Stimulated activated CD4-positive, alpha-beta T cell treated with anti-CD3 and anti-CD28 coated beads, Interleukin-12 subunit alpha, Interleukin-12 subunit beta, amount 100 ng/mL, for 4 hours (primary cell): ENCODE measurements at places on chromosomes 1 and 21.

GRCh38 chr1:226985839-226986463 is 45.9 kb downstream of the COQ8A start:
- no peak for DNase-seq

DNA sequence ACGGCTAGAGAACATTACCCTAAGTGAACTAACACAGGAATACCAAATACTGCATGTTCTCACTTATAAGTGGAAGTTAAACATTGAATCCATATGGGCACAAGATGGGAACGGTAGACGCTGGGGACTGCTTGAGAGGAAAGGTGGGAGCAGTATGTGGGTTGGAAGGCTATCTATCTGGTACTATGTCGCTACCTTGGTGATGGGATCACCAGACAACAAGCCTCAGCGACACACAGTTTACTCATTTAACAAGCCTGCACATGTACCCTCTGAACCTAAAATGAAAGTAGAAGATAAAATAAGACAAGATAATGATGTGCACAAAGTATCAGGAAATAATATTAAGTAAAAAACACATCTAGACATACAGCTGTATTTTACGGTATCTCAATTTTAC is 819 bp downstream of the PYHIN1 start:
- DNase-seq: no peak

DNA sequence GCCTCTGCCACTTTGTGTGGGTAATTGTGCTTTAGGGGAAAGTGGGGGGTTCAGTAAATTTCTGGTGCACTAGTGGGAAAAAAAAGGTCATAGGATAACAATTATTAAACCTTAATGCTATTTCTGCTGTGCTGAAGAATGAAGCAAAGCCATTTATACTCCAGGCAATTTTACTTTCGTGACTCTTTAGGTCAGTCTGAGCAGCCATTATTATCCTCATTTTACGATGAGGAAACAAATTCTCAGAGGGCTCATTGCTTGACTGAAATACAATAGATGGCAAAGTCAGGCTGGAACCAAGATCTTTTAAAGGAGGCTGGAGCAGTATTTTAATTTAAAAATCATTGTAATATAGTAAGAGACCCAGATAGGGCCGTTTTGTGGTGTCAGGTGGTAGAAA is 248.0 kb downstream of the GREM2 start:
- no peak for DNase-seq

GRCh38 chr21:25578056-25578961 is 29.0 kb downstream of the MRPL39 start:
- DNase-seq: peak; percentile 67

DNA sequence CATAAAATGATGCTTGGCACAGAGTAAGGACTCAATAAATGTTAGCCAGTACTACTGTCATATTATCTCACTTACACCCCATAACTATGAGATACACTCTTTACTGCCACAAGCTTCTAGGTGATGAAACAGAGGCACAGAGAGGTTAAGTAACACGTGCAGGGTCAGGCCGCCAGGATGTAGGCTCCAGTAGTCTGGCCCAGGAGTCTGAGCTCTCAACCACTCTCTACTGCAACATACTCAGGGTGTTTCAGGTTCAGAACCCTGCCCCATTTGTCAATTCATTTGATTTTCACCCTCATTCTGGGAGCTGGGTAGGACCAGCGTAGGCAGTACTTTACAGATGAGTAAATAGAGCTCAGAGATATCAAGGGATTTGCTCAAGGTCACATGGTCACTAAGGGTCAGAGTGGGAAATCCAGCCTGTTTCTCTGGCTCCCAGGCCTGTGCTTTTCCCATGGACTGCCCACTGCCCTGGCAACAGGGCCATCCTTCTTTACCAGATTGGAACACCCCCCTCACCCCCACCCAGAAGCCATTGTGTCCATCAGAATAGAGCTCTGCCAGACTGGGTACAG is 21.2 kb downstream of the IQGAP3 start:
- no peak for DNase-seq

DNA sequence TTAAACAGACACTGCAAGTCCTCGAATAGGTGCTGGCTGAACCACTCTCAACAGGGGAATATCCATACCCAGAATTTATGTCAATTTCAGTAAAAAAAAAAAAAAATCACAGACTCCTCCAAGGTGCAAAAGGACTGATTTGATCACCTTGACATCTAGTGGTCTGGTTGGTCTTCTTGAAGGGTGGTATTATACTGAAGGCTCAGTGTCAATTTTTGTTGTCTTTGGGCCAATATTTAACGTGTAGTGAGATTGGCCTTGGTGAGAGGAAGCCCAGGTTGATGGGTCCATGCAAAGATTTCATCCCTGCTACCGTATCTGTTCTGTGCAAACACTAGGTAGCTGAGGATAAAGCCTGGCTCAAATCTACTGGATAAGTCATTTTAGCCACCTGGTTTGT is 4.0 kb upstream of the GBP5 start:
- DNase-seq: no peak

- DNase-seq: no peak
Observed at GRCh38 chr1:228794173-228794572, 58.9 kb downstream of the RHOU start.

GRCh38 chr21:40902993-40903392 is 56.0 kb upstream of the DSCAM start:
- no peak for DNase-seq

DNA sequence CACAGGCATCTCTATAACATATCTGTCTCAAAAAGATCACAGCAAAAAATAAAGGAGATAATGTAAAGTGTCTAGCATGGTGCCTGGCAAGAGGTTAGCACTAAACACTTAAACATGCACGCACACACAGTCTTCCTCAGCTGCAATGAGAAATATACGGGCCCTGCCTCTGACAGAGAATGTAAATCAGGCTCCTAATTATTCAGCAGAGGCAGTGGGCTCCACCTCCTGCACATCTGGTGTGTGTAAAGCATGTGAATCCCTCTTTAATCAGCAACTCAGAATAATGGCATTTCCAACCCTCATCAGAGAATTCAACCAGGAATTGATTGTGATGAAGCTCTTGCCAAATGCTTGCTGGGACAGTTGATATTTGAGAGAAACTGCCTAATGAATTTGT is 85.6 kb upstream of the KCNA3 start:
- no peak for DNase-seq

DNA sequence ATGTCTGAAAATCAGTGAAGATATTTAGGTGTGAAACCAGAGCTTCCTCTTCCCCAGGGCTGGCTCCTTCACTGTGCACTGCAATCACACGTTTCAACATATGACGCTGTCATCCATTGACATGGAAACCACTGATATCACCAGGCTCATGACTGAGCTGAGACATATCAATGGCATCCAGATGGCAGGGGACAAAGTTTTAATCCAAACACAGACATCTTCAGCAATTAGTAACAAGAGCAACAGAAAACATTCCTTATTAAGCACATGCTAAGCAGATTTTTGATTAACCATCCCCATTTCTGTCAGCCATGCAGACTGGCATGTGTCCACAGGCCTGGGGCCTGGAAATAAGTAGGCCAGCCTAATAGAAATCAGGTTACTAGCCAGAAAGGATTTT is 108.0 kb upstream of the ADAR start:
- DNase-seq: no peak

DNA sequence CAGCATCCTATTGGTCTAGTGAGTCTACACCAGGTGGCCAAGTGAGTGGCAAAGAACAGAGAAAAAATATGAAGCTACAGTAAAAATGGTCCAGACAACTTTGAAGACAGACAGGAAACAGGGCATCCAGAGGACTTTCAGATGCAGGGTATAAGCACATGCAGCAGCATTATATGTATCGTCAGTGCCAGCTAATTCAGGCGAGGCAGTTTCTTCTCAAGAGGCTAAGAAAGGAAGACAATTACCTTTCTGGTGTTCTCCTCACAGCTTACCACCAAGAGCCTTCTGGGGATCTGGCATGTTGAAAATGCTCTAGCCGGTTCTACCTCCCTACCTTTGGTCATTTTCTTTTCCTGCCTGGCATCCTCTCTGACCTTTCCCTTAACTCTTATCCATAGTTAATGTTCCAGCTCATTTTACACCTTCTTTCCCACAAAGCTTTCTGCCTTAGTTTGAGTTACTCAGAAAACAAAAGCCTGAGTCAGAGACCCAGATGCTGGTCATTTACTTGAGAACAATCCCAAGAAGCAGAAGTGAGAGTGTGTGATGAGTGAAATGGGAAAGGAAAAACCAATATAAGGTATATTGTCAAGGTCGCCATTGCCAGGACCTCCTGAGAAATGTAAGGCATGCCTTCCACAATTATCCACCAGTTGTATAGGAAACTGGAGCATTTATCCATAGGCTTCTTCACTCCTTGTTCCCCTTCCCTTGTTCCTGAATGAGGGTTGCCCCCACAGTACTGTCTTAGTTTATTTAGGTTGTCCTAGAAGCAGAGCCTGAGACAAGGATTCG is 444.1 kb downstream of the PLPP3 start:
- DNase-seq: no peak

- DNase-seq: peak; percentile 24
Observed at GRCh38 chr1:39683591-39684312, 7.5 kb downstream of the HPCAL4 start.

GRCh38 chr1:56525489-56526041 is 53.8 kb downstream of the PLPP3 start:
- DNase-seq: no peak

GRCh38 chr1:153550398-153550758 is 1.3 kb upstream of the S100A3 start:
- no peak for DNase-seq

DNA sequence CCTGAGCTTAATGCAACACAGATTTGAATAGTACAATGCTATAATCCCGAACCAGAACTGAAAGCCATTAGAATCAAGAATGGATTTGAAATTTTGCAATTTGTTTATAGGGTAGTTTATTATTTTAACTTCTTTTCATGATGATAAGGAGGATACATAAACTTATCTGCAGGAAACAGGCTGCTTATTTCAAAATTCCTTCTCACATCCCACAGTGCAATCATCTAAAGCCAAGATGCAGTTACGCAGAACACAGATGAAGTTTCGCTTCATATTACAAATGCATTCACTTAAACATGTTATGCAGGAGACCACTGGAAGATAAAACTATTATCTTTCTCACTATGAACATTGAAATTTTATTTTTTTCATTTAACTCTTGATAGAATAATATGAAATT is 1019.6 kb downstream of the PLA2G4A start:
- no peak for DNase-seq

GRCh38 chr1:223500560-223501425 is 107.6 kb downstream of the CCDC185 start:
- no peak for DNase-seq

DNA sequence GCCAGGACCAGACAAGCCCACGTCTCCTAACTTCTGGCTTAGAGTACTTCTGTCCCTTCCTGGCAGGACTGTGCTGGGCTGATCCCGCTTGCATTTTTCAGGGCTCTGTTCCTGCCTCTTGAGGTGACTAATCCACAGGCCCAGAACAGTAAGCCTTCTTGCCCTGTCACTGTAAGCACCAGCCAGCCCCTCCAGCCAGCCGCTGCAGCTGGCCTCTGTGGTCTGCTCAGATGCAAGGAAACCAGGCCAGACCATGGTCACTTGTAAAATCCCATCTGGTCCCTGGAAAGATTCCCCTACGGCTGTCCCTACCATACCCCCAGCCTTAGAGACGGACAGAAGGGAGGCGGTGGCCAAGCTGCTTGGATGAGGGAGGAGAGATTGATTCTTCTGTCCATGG is 74.2 kb downstream of the KIRREL1 start:
- DNase-seq: no peak

GRCh38 chr1:158289811-158290210 is at the start of gene CD1C:
TSS of gene CD1C (plus strand) at chr1:158289923. CDS start at chr1:158290065, 142 bp downstream.
- no peak for DNase-seq

DNA sequence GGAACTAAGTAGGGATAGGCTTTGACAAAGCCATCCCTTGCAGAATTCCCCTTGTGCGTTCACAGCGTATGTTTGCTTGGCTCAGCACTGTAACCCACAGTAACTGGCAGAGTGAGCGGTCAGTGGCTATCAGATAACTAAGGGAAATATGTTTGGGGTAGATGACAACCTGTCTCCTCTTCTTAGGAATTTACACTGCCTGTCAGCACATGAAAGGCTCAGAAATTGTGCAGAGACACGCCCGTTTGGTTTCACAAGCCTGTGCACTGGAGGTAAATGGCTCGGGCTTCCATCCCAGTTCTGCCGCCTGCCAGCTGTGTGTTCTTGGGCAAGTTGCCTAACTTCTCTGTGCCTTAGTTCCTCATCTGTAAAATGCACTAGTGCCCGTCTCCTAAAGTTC is 101.2 kb downstream of the PRDM2 start:
- no peak for DNase-seq

GRCh38 chr1:224149709-224150108 is 33.3 kb upstream of the DEGS1 start:
- DNase-seq: no peak

DNA sequence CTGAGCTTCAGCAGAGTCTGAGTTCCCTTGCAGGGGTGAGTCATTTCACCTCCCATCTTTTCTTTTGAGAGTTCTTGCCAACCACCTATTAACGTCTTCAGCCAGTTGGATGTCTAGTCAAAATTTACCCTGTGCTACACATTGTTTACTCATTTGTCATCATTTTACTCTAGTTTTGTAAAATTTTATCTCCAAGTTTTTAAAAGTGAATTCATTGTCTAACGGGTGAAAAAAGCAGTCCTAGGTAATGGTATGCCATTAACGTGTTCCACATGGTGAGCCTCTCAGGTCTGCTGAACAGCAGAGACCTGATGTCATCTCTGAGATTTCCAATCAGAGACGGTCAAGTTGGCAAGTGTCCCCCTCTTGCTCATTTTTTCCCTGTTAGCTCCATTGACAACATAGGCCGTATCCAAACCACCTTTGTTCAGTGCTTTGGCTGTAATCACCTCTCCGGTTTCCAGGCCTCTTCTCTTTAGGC is 85.4 kb downstream of the TBX15 start:
- no peak for DNase-seq

DNA sequence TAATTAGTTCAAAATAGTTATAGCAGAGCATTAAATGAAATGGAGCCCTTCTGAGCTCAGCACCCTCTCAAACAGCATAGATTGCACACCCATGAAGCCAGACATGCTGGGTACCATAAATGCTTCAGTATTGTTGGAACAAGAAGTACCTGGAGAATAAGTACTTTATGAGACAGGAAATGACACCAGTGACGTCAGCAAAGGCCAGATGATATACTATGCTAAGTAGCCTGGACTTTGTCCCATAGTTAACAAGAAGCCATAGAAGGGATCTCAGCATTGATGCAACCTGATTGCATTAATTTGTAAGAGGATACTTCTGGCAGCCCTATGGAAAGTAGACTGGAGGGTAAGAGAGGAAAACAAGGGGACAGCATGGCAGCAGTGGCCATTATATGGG is 16.3 kb upstream of the GADD45A start:
- DNase-seq: no peak

DNA sequence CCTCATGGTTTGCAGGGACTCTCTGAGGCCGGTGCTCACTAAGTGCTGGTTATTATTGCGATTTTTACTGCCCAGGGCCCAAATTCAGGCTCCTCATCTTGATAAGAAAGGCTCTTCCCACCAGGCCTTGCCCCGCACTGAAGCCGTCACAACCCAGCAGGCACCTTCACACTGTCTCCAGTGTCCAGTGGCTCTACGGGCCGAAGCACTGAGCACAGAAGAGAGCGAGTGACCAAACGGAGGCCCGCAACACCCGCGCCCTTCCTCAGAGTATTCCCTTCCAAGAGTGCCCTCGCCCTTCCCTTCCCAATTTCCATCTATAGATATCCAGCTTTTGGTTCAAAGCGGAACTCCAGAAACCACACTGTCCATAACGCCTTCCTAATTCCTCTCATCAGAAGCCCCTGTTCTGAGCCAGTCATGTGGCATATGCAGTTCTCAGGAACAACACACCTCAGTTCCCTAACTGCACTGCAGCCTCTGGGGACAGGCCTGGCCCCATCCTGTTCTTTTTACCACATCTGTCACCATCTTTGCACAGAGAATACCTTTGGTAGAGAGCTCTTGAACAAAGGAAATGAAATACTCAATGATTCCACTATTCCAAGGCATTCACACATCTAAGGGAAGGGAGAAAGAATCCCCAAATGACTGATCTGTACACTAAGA is 15.1 kb downstream of the FALEC start:
- no peak for DNase-seq
